Muscle of arm (tissue), 14 donors: ENCODE measurements at places on chromosomes 2 and 18.
A peak's percentile ranks its signal among the peaks of the same experiment; 100 is the strongest.

DNA sequence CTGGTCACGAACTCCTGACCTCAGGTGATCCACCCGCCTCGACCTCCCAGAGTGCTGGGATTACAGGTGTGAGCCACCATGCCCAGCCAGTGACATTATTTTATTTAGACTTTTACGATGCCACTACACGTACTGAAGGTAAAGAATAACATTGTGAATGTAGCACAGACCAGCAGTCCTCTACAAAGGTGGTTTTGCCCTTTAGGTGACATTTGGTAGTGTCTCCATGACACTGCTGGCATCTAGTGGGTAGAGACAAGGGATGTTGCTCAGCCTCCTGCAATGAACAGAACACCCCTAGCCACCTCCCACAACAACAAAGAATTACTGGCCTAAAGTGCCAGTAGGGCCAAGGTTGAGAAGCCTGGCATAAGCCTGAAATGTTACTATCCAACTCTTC is 69.5 kb downstream of the MYOM1 start:
- no peak for DNase-seq

GRCh38 chr18:47893047-47893446 is 37.4 kb downstream of the SMAD2 start:
- DNase-seq: no peak

DNA sequence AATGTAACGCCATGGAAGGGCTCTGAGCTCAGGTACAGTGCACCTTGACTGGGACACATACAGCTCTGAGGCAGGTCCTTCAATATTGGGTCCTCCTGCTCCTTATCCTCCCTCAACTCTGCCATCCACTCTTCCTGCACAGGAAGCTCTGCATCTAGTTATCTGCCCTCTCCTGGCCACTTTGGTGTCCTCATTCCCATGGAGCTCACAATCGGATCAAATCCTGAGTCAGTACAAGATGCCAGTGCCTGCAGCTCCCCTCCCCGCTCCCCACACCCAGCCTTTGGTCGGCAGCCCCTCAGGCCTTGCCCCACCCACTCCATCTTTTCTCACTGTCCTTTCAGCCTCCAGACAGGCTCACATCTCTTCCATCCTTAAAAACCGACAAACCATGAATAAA is 58.0 kb downstream of the LRRFIP1 start:
- DNase-seq: no peak

GRCh38 chr2:119486886-119487285 is 37.4 kb downstream of the SCTR start:
- no peak for DNase-seq

- DNase-seq: no peak
Measured at GRCh38 chr2:240764605-240765004, 55.4 kb downstream of the KIF1A start.

DNA sequence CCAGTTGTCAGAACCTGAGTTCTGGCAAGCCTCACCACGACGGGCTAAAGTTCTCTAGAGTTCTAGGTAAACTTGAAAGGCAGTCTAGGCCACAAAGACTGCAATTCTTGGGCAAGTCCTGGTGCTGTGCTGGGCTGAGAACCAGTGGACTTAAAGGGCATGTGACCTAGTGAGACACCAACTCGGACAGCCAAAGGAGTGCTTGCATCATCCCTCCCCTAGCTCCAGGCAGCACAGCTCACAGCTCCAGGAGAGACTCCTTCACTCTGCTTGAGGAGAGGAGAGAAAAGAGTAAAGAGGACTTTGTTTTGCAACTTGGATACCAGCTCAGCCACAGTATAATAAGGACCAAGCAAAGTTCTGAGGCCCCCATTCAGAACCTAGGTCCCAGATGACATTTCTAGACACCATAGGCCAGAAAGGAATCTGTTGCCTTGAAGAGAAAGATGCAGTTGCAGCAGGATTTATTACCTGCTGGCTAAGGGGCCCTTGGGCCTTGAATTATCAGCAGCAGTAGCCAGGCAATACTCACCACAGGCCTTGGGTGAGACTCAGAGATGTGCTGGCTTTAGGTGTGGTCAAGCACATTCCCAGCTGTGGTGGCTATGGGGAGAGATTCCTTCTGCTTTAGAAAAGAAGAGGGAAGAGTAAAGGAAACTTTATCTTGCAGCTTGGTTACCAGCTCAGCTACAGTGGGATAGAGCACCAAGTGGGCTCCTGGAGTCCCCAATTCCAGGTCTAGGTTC is 51.8 kb downstream of the UPP2 start:
- no peak for DNase-seq

GRCh38 chr2:43136011-43136799 is 90.2 kb downstream of the ZFP36L2 start:
- no peak for DNase-seq

GRCh38 chr2:108417254-108417653 is 31.8 kb upstream of the GCC2 start:
- DNase-seq: no peak

DNA sequence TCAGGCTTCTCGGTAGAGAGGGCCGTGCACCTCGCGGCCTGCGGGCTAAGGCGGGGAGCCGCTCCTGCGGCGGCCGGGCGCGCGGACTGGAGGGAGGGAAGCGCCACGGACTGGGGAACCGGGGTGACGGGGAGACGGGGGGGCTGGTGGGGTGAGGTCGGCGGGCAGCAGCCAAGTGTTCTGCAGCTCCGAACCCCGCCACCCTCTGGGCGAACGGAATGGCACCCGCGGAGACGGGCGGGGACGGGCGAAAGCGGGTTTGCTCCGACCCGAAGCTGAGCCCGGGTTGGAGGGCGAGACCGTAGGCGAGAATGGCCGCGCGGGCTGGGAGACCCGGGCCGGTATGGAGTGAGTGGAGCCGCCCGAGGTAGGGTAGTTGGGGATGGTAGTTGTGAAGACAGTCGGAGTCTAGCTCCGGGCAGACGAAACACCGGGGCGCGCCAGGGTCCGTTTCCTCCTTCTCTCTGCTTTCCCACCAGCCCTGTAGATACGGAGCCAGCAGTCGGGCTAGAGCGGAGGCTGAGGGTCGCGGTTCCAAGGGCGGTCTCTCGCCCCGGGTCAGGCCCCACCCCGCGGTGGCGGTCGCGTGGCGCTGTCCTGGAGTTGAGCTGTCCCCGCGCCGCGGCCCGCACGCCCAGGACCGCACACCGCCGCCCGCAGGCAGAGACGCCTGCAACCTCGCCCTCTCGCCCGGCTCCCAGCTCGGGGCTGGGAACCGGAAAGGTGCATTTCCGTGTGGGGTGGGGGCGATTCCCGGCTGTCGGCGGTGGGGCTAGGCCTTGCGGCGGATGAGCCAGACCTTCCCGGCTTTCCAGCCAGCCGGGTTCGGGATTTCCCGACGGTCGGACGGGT is 160.3 kb upstream of the SIX2 start:
- DNase-seq: peak; percentile 43

DNA sequence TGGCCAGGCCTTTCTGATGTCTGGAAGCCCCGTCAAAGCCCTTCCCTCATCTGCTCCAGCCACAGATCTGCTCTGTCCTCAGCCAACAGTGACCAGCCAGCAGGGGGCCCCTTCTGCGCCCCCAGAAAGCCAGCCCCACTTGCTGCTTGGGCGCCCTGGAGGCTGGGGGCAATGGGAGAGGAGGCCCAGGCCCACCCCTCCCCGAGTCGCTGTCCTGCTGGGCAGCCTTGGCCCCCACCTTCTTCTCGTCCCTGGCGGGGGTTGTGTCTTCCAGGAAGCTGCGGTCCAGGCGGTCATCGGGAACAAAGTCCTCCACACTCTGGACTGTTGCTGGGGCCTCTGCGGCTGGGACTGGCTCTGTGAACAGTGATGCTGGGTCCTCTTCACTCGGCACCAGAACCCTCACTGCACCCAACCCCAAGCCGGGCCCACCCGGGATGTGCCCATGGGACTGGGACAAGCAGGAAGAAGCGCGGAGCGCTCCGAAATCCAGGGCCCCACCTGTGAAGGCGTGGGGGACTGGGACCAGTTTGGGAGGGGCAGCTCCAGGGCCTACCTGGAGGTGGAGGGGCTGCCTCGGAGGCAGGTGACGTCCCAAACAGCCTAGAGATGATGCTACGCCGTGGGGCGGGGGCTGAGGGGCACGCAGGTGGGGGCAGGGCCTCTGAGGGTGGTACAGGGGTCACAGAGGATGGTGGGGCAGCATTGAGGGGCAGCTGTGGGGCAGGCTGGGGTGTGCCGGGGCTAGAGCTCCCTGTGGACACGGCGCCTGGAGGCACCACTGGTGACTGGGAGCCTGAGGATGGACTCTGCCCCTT is 257.6 kb downstream of the ANKRD30B start:
- no peak for DNase-seq

GRCh38 chr2:206739271-206739670 is 21.1 kb upstream of the DYTN start:
- no peak for DNase-seq

DNA sequence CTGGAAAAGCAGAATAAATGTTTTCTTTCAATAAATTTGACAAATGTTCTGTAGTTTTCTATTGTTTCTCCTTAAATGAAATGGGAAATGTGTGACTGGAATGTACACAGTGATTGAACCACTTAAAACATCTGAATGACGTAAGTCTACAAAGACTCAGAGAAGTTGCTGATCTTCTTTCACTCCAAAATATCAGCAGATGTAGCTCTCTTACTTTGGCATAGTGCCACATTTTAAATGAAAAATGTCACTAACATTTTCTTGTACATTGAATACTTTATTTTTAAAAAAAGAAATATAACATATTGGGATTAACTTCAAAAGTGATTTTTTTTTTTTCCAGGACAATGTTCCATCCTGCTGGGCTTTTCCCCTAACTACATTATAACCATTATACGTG is 565.6 kb downstream of the TMEM182 start:
- peak; percentile 12 for DNase-seq

GRCh38 chr2:64609227-64609941 is 44.3 kb downstream of the SERTAD2 start:
- DNase-seq: no peak
